A172 (cell line): ENCODE measurements at places on chromosomes 3 and 15. TPM values are rescaled to one million over a fixed set of nuclear protein-coding genes. Genes with fewer than 3 reads are reported as not detected.

Gene SCAMP2
- total RNA-seq = 36.1 and 39.7 TPM in 2 replicates

Gene TEX264
- total RNA-seq = 65.4 and 75.5 TPM in 2 replicates

Gene IGDCC3
- total RNA-seq = 0.10 and 0.12 TPM in 2 replicates

Gene KLHL6
- not detected in 2 replicates for total RNA-seq

Gene ERICH6
- total RNA-seq = not detected in 2 replicates

Gene A4GNT
- not detected in 2 replicates for total RNA-seq

Gene LRTM1
- total RNA-seq = not detected in 2 replicates

Gene TXNRD3
- total RNA-seq = 16.2 and 22.3 TPM in 2 replicates

Gene CACNA2D2
- total RNA-seq = 0.22 and 0.26 TPM in 2 replicates

Gene NXPE3
- 13.0 and 16.7 TPM in 2 replicates for total RNA-seq

Gene C3orf22
- total RNA-seq = not detected in 2 replicates

Gene ATXN7
- total RNA-seq = 7.4 and 7.7 TPM in 2 replicates

Gene GOLGA8S
- total RNA-seq = not detected in 2 replicates

Gene CCPG1
- 61.1 and 91.3 TPM in 2 replicates for total RNA-seq

Gene CYP8B1
- not detected in 2 replicates for total RNA-seq

Gene SERPINI1
- total RNA-seq = 1.9 and 3.3 TPM in 2 replicates

Gene NR2E3
- not detected in 2 replicates for total RNA-seq

Gene CLDN11
- total RNA-seq = not detected in 2 replicates

Gene GP9
- total RNA-seq = not detected in 2 replicates

Gene PPP4R2
- total RNA-seq = 54.8 and 69.0 TPM in 2 replicates

Gene AHSG
- total RNA-seq = not detected in 2 replicates

Gene C15orf62
- 0.09 and 0.31 TPM in 2 replicates for total RNA-seq

Gene CAPN3
- total RNA-seq = 0.12 TPM in 1 of 2 replicates, not detected in the other

Gene LRRC49
- total RNA-seq = 14.2 and 16.4 TPM in 2 replicates

Gene DNAH1
- total RNA-seq = 0.69 and 3.1 TPM in 2 replicates

Gene ROBO2
- not detected in 2 replicates for total RNA-seq

Gene VPS39
- 24.0 and 39.7 TPM in 2 replicates for total RNA-seq

Gene ZMYND10
- 0.09 and 0.62 TPM in 2 replicates for total RNA-seq

Gene LRRFIP2
- total RNA-seq = 71.1 and 93.9 TPM in 2 replicates

Gene COL6A6
- total RNA-seq = not detected in 2 replicates

Gene MAPKBP1
- 9.9 and 10.0 TPM in 2 replicates for total RNA-seq

Gene LNP1
- 2.4 and 2.8 TPM in 2 replicates for total RNA-seq

Gene SPINK8
- not detected in 2 replicates for total RNA-seq

Gene NSUN3
- total RNA-seq = 15.4 and 16.7 TPM in 2 replicates

Gene CCDC13
- total RNA-seq = 0.02 TPM in 1 of 2 replicates, not detected in the other

Gene NOX5
- not detected in 2 replicates for total RNA-seq

Gene UBA3
- total RNA-seq = 75.4 and 83.1 TPM in 2 replicates
